ENCODE measurements at places on chromosomes 12 and 14.

DNA sequence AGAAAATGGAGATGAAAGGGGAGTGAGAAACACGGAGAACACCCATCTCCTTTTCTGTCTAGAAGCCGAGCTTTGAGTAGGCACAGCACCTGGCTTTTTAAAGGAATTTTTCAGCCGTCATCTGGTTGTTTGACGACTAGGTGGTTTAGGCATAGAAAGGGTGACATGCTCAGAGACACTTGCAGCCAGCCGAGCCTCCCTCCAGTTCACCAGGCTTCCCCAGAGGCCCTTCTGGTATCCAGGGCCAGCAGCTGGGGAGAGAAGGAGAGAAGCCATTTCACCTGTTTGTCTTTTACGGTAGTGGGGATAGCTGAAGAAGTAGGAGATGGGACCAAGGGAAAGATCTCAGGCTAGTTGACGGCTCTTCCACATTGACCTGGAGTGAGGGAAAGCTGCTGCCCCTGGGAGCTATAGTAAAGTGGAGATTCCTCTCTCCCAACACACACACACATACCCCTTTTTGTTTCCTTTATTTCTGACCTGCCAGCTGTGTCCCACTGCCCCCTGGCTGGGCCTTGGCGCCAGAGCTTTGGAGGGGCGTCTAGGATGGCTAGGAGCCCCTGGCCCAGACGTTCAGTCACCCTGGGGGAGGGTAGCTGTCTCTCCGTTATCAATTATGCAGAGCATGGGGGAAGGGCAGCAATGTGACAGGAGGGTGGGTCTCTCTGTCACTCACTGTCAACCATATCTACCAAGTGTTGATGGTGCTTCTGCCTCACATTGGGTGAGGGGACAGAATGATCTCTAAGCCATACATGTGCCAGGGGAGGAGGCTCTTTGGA lies 5.5 kb downstream of the MAP3K12 start:
- DNase-seq, result no peak

GRCh38 chr12:89863968-89864367 lies 155.3 kb upstream of the ATP2B1 start:
- no peak for DNase-seq

DNA sequence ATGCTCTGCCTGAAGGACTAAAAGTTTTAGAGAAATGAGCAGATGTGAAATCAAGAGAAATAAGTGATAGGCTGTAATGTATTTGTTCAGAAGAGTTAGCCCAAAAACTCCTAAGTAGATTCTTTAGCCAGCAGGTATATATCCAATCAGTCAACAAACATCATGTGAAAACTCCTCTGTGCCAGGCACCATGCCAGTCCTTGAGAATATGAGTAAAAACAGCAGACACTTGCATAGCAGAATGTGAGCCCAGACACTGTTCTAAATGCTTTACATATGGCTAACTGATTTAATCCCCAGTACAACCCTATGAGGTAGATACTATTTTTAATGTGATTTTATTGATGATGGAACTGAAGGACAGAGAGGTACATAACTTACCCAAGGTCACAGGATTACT lies 329.8 kb downstream of the PAWR start:
- no peak for DNase-seq

DNA sequence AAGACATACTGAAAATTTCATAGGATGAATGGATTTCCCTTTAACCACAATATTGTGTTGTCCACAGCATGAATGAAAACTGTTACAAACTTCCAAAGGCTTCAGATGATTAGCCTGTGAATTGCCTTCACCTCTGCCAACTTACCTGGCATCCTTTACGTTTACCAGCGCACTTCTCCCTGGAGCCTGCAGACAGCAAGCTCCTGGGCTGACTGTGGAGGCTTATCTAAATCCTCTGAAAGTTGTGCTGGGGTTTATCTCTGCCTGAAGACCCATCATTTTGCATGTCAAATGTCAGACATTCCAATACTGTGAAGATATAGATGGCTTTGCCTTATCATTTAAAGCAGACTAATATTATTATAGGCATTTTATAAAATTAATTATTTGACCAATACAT lies 403.0 kb downstream of the SYT1 start:
- no peak for DNase-seq

DNA sequence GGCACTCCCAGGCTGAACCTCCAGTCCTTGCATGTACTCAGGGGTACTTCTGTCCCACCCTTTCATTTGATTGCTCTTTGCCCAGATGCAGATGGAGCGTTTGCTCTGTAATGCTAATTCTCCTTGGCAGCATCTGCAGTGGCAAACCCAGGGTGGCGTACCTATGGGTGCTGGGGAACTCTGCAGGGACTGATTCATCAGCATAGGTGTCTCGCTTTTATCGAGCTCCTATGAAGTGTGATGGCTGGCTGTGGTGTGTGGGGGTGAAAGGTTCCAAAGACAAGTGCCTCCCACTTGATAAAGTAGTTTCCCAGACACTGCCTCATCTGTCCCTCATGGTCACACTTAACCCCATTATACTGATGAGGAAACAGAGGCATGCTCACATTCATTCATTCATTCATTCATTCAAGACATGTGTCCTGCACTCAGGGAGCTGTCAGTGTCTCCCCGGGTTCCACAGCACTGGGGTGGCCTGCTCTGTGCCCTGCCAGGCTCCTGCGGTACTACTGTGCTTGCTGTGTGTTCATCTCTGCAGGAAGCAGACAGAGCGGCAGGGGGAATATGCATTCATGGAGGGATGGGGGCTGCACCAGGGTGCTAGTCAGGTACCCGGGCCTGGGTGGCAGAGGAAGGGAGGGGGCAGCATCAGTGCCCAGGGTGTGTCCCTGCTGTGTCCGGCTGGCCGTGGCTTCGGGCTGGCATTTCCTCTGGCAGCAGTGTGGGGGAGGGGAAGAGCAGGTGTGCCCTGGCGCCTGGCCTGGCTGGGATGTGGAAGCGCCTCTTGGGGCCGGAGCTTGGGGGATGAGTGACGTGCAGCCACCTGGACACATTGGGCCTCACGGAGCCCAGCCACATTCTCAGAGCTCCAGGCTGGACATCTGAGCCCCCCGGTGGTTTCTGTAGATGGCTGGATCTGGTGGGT lies 110.9 kb downstream of the TSPAN9 start:
- DNase-seq, result no peak

DNA sequence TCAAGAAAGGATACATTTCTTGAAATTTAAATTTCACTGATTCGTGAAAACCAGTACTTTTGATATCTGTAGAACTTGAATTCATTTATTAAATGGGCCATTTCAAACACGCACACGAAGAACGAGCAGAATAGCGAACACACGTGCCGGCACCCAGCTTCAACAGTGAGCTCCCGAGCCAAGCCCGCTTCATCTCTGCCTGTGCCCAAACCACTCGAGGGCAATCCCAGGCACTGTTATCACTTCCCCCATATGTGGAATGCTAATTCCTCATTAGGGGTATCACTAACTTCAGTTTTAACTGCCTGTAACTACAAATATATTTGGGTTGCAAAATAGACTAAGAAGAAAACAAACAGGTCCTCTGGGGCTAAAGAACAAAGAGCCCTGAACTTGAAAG lies 48.0 kb downstream of the AMN start:
- no peak for DNase-seq

GRCh38 chr14:96049932-96050331 lies 10.8 kb downstream of the C14orf132 start:
- no peak for DNase-seq

- peak; percentile 13 for DNase-seq
Measured at GRCh38 chr14:76090616-76091391, 60.9 kb upstream of the GPATCH2L start.

GRCh38 chr14:95218472-95219193 lies 61.3 kb upstream of the DICER1 start:
- no peak for DNase-seq

- DNase-seq, result no peak
Measured at GRCh38 chr12:85829391-85829790, 6.8 kb downstream of the RASSF9 start.

DNA sequence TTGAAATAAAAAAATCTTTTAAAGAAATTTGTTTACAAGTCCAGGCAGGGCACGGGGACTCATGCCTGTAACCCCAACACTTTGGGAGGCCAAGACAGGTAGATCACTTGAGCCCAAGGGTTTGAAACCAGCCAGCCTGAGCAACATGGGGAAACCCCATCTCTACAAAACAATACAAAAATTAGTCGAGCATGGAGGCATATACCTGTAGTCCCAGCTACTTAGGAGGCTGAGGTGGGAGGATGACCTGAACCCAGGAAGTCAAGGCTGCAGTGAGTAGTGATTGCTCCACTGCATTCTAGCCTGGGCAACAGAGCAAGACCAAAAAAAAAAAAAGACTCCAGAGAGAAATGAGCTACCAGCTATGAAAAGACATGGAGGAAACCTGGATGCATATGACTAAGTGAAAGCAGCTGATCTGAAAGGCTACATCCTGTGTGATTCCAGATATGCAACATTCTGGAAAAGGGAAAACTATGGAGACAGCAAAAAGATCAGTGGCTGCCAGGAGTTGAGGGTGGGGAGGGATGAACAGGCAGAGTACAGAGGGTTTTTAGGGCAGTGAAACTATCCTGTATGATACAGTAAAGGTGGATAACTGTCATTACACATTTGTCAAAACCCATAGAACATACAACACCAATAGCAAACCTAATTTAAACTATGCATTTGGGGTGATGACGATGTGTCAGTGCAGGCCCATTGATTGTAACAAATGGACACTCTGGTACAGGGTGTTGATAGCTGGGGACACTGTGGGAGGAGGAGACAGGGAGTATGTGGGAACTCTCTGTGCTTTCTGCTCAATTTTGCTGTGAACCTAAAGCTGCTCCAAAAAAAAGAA lies 59.9 kb downstream of the PRKAB1 start:
- DNase-seq, result no peak

DNA sequence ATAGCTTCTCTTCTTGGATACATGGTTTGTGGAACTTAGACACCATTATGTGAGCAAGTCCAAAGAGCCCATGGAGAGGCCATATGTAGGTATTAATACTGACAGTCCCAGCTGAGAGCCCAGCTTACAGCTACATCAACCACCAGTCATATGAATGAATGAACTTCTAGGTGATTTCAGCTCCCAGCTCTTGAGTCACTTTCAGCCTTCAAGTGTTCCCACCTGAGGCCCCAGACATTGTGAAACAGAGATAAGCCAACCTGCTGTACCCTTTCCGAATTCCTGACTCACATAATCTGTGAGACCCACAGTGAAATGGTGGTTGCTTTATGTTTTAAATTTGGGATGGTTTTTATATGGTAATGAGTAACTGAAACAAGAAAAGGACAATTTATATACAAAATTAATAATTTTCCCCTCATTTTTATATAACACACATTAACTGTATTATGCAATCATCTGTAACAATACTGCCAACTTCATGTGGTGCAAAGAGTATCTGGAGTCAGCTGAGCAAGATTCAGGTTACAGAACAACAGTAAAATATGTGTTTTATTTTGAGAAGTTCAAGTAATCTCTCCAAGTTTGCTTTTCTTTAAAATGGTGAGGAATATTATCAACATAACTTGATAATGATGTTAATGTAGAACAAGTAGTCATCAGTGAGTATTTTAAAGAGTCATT lies 27.7 kb upstream of the FBXO33 start:
- DNase-seq, result no peak

- peak; percentile 25 for DNase-seq
Measured at GRCh38 chr12:67698672-67699581, 50.4 kb downstream of the DYRK2 start.

- no peak for DNase-seq
Measured at GRCh38 chr12:69087986-69088385, 151.4 kb upstream of the CPSF6 start.

DNA sequence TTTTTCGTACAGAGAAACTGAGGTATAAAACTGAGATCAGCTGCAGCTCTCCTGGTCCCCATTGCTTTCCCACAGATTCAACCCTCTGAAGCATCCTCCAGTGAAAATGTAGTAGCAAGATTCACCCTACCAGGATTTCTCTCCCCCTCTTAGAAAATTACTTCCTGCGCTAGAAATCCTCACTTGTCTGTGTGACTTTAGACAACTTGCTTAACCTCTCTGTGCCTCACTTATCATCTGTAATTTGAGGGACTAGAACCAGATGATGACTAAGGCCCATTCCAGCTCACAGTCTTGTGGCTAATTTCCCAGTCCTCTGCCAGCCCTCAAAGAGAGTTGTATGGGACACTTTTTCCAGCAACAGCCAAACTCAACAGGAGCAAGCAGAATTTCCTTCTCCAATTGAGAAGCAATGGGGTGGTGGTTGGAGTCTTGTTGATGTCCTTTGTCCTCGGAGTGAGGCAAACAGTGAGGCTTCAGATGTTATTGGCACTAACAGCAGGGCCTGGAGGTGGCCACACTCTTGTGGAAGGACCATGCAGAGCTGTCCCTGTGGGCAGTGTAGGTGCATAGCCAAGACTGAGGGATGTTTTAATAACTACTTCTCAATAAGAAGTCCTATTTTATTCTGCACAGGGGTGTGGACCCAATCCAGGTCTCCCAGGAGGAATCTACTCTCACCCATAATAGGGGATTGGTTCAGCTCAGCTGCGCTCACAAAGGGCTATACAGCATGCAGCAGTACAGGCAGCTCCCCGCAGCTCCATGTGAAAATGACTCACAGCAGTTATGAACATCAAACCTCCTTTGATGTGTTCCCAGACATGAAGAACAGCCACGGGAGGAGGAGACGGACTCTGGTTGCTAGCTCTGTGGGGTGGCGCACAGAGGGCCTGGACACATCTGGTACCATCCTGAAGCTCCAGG lies 200.1 kb downstream of the DAD1 start:
- DNase-seq, result no peak

DNA sequence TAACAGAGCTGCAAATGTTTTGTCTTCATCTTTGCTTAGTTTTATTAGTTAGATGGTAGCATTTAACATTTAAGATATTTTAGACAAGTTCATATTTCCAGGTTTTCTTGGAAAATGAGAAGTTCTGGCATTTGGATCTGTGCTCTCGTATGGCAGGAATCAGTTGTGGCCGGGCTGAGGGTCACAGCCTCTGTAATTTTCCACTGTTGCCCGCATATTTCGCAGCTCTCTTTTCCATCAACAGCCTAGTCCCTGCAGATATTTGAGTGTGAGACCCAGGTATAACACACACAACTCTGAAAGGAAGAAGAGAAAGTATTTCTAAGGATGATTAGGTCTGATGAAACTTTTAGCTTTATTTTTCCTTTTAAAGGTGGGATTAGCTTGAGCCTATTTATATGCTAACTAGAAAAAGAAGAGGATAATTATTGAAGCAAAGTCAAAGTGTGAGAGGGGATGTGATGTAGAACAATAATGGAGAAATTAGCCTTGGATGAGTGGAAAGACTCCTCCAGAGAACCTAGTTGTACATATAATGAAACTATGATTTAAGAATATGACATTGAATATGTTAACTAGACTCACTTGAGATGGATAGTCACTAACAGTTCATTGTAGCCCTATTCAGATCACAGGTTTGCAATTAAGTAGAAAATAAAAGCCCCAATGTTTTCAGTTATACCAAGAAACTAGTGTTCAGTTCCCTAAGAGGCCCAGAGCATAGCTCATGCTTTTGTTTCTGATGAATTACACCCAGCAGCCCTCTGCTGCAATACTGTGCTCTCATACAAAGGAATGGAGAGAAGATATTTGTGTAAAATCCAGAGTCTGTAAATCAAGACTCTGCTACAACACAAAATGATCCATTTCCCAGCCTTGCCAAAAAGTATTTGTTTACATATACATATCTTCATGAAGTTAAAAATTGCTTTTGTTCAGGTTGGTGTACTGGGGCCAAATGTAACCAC lies 158.4 kb downstream of the C12orf50 start:
- no peak for DNase-seq

All from hematopoietic multipotent progenitor cell treated with erythropoietin and hydrocortisone succinate and interleukin-3 and kit ligand, for 8 days (in vitro differentiated cells).